Ascending aorta (tissue), 2 donors: ENCODE measurements at places on chromosomes 12 and 14.

DNA sequence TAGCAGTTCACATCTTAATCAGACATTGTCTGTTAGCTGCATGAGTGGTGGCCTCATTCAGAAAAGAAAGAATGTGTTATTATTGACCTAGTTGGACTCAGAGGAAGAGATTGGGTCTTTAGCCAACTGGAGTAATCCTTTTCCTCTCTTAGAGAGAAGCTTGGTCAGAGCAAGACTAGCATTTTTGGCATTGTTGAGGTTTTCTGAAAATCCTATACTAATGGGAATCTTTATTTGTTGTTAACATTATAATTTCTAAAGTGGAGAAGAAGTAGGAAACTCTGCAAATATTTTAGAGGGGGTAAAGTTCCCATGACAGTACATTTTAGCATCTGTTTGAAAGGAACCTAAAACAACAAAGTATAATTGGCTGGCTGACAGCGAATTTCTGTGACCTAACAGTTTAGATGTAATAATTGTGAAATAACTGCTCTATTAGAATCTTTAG is 9.7 kb downstream of the TOX4 start:
- DNase-seq: no peak

GRCh38 chr12:47410383-47410782 is 295.4 kb downstream of the RPAP3 start:
- no peak for DNase-seq

GRCh38 chr12:39047539-39048262 is 142.3 kb upstream of the CPNE8 start:
- no peak for DNase-seq

DNA sequence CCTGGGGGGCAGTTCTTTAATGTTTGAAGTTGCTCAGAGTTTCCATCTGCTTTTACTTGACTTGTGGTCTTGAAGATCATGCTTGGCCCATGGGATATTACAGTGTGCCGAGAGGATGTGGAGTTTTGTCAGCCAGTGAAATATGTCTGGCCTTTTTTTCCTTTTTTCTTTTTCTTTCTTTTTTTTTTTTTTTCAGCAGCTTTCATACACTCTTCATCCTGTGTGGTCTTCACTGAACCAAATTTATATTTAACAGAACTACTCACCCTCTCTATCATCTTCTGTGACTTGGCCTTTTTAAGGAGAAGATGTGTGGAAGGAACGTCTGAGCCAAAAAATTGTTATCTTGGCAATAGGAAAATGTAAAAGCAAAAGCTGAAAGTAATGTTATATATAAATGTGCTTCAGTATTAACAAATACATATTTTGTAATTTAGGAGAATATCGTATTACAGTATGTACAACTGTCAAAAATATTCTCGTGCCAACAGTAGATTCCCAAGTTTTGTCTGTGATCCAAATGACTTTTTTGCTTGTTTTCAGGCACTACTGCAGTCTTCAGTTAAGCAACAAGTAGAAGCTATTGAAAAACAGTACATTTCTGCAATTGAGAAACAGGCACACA is 200.6 kb downstream of the CCDC91 start:
- DNase-seq: no peak
